ENCODE measurements at places on chromosomes 7 and 10. TPM values are rescaled to one million over a fixed set of nuclear protein-coding genes. Genes with fewer than 3 reads are reported as not detected.

- no peak overlapping the region for H3K27ac ChIP-seq
- DNase-seq, result no peak
- no peaks in the 10 kb centered on the region for H3K27me3 ChIP-seq
- no peaks in the 10 kb centered on the region for H3K36me3 ChIP-seq
- H3K4me3 ChIP-seq, result no peak overlapping the region
- H3K4me1 ChIP-seq, result no peaks in the 10 kb centered on the region
Observed at GRCh38 chr10:126301701-126302475, 86.4 kb downstream of the ADAM12 start.

GRCh38 chr10:121406823-121407545 lies 191.3 kb downstream of the FGFR2 start:
- no peaks in the 10 kb centered on the region for H3K4me1 ChIP-seq
- DNase-seq, result no peak

- H3K27me3 ChIP-seq, result no peaks in the 10 kb centered on the region
- peaks cover 24% of the 10 kb centered on the region for H3K36me3 ChIP-seq
- H3K27ac ChIP-seq, result peak overlapping the region; percentile 95
- no peak for DNase-seq
- no peak overlapping the region for H3K4me3 ChIP-seq
Observed at GRCh38 chr10:80462299-80462980, 8.3 kb downstream of the TSPAN14 start.

DNA sequence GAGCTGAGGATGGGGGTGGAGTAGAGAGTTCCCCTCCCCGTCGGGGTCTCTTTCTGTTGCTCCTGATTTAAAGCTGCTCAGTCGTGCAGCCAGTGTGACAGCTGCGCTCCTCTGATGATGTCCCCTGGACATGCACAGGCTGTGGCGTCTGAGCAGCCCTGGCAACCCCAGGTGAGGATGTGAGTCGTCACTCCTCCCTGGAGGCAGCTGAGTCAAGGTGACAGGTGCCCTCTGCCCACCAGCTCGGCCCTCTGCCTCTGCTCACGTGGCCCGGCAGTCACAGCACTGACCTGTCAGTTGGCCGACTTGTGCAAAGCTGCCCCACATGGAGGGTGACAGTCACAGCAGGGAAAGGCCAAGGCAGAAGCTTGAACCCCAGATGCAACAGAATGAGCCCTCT lies 33.9 kb downstream of the ANXA8 start:
- H3K4me3 ChIP-seq, result no peak overlapping the region
- peaks cover 3% of the 10 kb centered on the region for H3K36me3 ChIP-seq
- H3K4me1 ChIP-seq, result peaks cover 18% of the 10 kb centered on the region
- H3K27ac ChIP-seq, result no peak overlapping the region
- H3K27me3 ChIP-seq, result peaks cover 11% of the 10 kb centered on the region
- DNase-seq, result no peak

The ZNRF2 gene
- total RNA-seq, result 9.7 TPM

- H3K27me3 ChIP-seq, result peaks cover 15% of the 10 kb centered on the region
- H3K4me1 ChIP-seq, result peaks cover 6% of the 10 kb centered on the region
- no peak overlapping the region for H3K4me3 ChIP-seq
- no peak for DNase-seq
- H3K36me3 ChIP-seq, result no peaks in the 10 kb centered on the region
Observed at GRCh38 chr10:12852687-12853086, 148.8 kb downstream of the CCDC3 start.
